Foreskin fibroblast (primary cell): ENCODE measurements at places on chromosomes 2 and 18.
A peak's percentile ranks its signal among the peaks of the same experiment; 100 is the strongest.

DNA sequence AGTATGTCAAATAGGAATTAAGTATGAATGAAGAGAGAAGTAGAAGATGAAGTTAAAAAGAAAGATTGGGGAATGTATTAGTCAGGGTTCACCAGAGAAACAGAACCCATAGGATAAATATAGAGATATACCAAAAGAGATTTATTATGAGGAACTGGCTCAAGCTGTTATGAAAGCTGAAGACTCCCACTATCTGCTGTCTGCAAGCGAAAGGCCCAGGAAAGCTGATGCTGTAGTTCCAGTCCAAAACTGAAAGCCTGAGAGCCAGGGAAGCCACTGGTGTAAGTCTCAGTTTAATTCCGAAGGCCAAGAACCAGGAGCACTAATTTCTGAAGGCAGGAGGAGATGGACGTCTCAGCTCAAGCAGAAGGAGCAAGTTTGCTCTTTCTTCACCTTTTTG, 200.9 kb upstream of the FN1 start:
- no peak for DNase-seq

DNA sequence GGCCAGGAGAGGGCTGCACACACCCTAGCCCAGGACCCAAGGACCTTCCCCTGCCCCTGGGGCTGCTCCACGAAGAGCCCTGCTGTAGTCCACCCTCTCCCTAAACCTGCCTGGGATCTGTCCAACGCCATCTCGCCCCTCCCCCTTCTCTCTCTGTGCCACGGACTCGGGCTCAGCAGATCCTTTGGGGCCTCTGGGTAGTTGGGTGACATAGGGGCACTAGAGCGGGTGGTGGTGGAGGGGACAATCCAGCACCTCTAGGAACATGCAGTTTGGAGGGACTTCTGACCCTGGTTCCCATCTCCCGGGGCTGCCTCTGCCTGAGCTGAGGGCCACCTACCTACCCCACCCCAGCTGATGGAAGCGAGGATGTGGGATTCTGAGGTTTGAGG, 7.3 kb upstream of the CRYBA2 start:
- DNase-seq = no peak

DNA sequence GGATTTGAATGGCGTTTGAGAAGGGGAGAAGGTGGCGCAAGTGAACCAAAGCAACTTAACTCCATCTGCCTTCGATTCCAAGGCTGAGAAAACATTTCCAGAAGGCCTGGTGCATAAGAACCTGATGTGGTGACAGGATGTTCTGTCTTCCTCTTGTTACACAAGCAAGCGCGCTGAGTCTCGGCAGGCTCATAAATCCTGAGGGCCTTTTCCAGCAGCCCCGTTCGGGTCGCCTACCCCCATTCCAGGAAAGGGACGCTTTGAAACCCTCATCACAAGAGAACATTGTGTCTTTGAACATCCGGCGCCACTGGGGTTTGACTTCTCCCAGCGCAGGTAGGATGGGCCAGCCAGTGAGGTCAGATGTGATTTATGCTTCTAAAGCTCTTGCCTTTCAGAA, 403.5 kb downstream of the SETBP1 start:
- DNase-seq = no peak

GRCh38 chr2:168850846-168851245, 39.4 kb downstream of the SPC25 start:
- no peak for DNase-seq

- peak; percentile 10 for DNase-seq
These were observed 3.3 kb upstream of the ZBTB7C start for GRCh38 chr18:48412339-48412929.

- DNase-seq = peak; percentile 49
These were observed 48.0 kb downstream of the SERPINB8 start for GRCh38 chr18:64017870-64018269.

DNA sequence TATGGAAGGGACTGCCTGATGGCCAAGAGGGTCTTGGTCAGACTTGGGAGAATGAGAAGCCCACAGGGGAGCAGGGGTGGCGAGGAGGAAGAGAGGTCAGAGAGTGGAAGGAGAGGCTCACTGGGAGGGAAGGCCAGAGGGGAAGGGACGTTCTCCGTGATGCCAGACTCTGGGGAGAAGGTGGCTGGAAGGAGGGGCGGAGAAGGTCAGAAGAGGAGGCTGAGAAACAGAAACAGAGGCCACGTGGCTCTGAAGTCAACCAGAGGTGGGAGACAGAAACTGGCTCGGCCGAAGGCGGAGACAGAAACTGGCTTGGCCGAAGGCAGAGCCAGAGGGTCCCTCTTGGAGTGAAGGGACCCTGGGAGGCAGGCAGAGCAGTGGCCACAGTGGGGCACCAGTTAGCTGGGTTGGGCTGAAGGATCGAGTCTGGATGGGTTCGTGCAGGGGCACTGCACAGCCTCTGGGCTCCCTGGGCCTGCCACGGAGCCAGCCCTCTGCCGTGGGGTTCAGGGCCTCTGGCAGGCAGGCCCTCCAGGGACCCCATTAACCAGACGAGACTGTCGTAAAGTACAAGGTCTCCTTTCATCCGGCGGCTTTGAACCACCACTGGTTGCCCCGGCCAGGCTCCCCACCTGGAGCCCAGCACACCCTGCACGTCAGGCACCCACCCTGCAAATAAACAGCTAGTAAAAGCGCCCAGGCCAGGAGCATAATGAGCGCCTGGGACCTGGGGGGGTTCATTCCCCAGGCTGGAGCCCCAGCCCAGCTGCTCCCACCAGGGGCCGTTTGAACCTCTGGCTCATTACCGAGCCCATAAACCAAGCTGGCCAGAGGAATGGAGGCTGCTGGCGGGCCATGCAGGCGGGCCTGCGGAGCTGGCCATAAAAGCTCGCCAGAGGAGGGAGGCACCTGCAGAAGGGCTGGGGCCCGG, 218.8 kb downstream of the DYSF start:
- no peak for DNase-seq

GRCh38 chr2:140876015-140876414, 1254.8 kb downstream of the LRP1B start:
- no peak for DNase-seq

DNA sequence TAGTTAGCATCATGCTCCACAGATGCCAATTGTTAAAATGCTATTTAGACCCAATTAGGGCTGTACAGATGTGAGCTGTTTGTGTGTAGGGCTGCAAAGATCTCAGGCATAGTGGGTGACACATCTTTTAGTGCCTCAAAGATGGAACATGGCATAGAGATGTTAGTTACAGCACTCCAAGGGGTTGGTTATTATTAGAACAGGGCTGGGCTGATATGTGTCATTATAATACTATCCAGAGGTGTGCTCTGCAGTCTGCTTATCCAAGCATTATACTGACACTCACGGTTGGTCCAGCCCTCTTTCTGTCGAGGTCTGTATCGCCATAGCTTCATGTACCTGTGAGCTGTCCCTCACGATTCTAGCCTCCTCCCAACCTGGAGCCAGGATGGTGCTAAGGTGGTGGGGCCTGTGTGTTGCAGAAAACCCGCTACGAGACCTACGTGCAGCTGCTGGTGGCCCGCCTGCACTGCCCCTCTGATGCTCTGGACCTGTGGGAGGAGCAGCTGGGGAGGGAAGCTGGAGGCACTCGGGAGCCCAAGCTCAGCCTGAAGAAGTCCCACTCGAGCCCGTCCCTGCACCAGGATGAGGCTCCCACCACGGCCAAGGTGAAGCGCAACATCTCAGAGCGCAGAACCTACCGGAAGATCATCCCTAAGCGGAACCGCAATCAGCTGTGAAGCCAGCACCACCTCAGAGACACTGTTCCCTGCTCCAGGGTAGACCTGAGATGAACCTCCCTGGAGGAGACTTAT, 27.1 kb downstream of the PSD4 start:
- no peak for DNase-seq

- peak; percentile 25 for DNase-seq
These were observed 420.2 kb upstream of the CHST9 start for GRCh38 chr18:27605107-27605834.

- DNase-seq = peak; percentile 75
These were observed 182.7 kb downstream of the RPIA start for GRCh38 chr2:88874063-88874657.

GRCh38 chr2:1521878-1522830, 108.9 kb downstream of the TPO start:
- DNase-seq = no peak

- peak; percentile 35 for DNase-seq
These were observed 21.2 kb upstream of the LAPTM4A start for GRCh38 chr2:20072436-20073158.

- DNase-seq = no peak
These were observed 87.1 kb upstream of the MCFD2 start for GRCh38 chr2:47002480-47003381.

DNA sequence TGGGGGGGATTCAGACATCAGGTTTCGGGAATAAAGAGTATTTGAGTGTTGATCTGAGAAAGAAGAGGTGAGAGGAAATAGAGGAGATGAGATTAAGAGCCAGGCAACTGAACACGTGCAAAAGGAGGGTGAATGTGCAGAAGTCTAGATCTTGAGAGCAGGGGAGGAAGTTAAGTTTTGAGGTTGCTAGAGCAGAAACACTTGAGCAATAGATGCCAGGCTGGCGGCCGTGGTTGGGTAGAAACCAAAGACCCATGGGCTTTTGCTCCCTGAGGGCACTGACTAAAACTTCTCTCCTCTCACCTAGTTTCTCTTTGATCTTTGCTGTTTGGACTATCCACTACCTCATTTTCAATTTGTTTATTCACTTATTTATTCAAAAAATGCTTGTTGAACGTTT, 116.0 kb downstream of the CDC42EP3 start:
- no peak for DNase-seq

GRCh38 chr2:67839242-67839641, 223.6 kb downstream of the C1D start:
- peak; percentile 63 for DNase-seq

GRCh38 chr2:139911160-139911559, 1131.0 kb upstream of the NXPH2 start:
- no peak for DNase-seq

- DNase-seq = peak; percentile 91
These were observed 109.0 kb downstream of the COL6A3 start for GRCh38 chr2:237304763-237305514.

DNA sequence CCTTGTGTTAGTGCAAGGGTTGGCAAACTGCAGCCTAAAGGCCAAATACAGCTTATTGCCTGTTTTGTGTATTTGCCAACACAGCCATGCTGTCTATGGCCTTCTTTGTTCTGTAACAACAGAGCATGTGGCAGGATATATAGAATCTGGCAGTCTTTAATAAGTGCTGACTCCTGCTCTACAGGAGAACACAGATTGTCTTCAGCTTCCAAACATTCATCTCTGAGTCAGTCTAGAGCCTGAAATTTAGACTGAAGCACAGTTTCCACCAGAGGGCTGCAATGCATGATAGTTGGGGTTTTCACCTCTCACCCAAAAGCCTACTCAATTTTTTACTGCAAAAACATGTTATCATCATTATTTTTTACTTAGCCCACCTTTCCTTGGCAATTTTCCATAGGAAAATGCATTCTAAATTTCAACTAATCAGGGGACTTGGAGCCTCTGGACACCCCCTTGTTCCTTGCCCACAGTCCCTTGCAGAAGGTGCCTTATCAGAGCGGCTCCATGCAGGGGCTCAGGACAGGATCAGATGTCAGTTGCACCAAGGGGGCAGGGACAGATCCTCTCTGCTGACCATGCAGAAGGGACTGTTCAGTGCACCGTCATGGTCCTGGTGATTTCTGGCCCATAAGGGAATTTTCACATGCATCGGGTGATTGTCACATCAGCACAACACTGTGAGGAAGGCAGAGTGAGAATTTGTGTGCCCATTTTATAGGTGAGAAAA, 12.4 kb downstream of the IL37 start:
- no peak for DNase-seq

DNA sequence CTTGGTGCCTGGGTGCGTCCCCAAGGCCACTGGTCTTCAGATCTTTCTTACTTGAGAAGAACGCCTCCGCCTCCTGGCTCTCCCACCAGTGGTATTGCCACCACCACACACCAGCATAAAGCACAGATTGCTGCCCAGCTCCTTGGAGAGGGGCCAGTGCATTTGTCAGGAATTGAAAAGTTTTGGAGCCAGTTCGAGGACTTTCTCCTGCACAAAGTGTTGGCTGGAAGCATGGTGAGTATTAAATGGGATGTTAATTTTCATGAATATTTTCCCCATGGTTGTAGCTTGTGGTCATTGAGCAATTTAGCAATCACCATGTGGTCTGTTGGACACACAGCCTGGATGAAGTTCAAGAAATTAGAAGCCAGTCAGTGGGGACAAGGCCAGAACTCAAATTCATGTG, 684.6 kb upstream of the FANCL start:
- peak; percentile 89 for DNase-seq

DNA sequence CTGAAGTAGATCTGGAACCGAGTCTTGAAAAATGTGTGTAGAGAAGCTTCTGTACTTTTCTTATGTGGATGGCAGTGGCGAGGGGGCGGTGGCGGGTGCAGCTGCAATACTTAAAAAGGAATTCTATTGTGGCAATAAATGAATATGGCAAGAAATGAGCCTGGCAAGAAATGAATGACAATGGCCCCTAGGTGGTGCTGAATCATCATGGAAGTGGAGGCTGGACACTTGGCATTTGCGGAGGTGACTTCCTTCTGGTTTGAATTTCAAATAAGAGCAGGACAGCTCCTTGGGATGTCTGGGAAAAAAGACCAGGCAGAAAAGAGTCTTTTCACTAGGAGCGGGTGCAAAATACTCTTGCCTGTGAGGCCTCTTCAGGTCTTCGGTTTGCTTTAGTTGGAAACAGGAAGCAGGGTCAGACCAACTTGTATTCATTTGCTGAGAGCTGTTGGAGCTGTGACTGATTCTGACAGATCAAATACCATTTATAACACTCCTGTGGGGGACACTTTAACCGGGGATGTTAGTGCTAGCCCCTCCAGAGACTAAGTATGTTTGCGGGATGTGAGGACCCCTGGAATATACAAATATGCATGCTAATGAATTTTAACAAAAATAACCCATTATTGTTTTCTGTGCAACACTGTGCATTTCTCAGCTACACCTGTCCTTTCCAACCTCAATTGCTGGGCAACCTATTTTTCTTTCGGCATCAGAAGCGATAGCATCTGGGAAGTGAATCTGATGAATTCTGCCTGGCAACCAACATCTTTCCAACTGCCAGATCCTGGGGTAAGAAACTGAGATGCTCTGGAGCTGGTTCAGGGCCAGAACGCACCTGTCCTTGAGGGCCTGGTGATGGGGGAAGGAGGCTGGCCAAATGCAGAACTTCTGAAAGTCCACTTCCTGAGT, 35.4 kb downstream of the FASTKD2 start:
- peak; percentile 66 for DNase-seq

DNA sequence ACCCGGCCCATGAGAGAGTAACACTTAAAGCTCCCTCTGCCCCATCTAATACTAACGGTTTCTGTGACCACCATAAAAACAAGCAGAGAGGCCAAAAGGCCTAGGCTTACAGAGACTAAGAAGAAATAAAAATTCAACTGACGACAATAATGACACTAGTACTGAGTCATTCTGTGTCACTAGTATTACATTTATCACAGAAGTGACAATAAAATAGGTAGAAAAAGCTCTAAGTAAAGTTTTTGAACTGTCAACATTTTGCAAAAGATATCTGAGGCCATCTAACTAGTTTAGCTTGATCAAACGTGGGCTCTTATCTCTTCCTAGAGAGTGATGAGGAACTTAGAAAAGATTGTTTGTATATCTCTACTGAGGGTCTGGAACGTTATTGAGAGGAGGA, 35.6 kb downstream of the AP1S3 start:
- no peak for DNase-seq

- no peak for DNase-seq
These were observed 30.6 kb downstream of the ITSN2 start for GRCh38 chr2:24329700-24330099.

- no peak for DNase-seq
These were observed 35.9 kb downstream of the CAMKMT start for GRCh38 chr2:44397447-44398175.

- no peak for DNase-seq
These were observed 4.3 kb upstream of the PLCL1 start for GRCh38 chr2:197800091-197800490.

GRCh38 chr2:1685957-1686783, 58.1 kb downstream of the PXDN start:
- DNase-seq = peak; percentile 30
